Activated CD4-positive, alpha-beta T cell treated with anti-CD3 and anti-CD28 coated beads, Interleukin-2, amount 10 ng/mL, durations not matched to agents 7 days and 5 days (primary cell): ENCODE measurements at places on chromosomes 1 and 21. TPM values are rescaled to one million over a fixed set of nuclear protein-coding genes. Genes with fewer than 3 reads are reported as not detected.

Gene MCOLN2
- total RNA-seq, result 15.4 TPM

Gene OR2M3
- not detected for total RNA-seq

Gene FMO3
- total RNA-seq, result not detected

Gene WDR64
- total RNA-seq, result 0.22 TPM

Gene NBPF20
- 0.62 TPM for total RNA-seq

Gene ORC1
- total RNA-seq, result 36.7 TPM

Gene PADI1
- not detected for total RNA-seq

Gene SPRTN
- 19.0 TPM for total RNA-seq

Gene DEDD
- 43.1 TPM for total RNA-seq

Gene CD1E
- total RNA-seq, result not detected

Gene XKR8
- total RNA-seq, result 7.8 TPM

Gene TFF3
- not detected for total RNA-seq

Gene KIFAP3
- 24.1 TPM for total RNA-seq

Gene CD34
- not detected for total RNA-seq

Gene IQGAP3
- 25.5 TPM for total RNA-seq

Gene BARHL2
- total RNA-seq, result not detected
